ENCODE measurements at places on chromosomes 2 and 18.

DNA sequence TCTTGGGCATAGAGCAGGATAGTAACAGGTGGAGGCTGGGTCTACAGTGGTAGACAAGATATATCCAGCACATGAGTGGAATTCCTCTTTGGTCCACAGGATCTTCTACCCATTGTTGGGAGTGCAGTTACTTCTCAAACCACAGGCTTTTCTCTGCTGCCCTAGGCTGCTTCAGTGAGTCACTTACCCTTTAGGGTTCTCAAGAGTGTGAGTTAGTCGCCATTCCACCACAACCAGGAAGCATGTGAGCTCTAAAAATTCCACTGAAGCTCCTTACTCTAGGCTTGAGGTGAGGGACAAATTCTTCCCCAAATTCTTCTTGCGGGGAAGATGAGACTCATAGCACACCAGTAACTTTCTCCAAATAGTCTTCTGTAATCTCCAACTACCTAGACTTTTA, 189.4 kb downstream of the PLCL1 start:
- no peak for DNase-seq

DNA sequence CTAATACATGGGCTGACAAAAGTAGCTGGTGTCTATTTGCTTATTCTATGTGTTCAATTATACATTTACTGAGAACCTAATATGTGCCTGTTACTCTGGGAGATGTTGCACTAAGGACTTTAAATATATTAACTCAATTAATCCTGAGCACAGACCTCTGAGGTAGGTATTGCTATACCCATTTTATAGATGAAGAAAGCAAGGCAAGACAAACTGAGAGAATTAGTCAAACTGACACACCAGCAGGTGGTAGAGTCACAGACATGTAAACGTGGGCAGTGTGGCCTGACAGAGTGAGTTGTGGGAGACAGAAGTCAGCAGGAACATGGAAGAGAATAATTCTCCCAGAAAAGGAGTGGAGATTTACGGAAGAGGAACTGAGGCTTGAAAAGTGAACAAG, 428.9 kb downstream of the LPIN1 start:
- DNase-seq: no peak

- DNase-seq: no peak
These were observed 65.0 kb downstream of the UGGT1 start for GRCh38 chr2:128155970-128156369.

GRCh38 chr18:26621161-26622026, 73.0 kb upstream of the KCTD1 start:
- no peak for DNase-seq

DNA sequence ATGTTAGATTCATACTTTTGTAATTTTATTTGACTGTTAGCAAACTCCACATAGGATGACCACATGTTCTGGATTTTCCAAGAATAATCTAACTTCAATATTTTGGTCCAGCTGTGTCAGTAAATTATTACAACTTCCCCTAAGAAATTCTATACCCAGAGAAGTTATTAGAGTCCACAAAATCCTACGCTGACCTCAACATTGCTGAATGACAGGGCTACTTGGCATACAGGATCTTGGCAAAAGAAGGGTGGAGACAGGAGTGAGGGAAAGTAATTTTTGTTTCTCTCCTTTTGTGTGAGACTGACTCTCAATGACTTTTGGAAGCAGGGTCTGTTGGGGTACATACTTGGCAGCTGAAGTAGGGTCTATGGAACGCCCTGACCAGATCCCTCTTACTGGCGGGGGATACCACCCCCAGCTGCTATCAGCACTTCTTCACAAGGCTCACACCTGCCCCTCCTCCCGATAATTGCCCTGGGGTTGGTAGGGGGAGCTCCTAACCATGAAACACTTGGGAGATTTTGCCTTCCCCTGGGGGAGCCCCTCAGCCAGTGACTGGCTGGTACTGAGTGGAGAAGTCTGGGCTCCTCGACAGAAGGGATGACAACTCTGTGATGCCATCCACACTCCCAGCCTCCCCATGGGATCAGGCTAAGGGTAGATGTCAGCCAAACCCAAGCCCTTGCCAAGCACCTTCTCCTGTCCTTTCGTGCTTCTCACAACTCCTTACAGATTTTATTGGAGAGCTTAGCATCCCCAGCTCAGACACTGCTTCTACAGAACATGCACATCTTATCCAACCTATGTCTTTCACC, 110.6 kb upstream of the FHL2 start:
- DNase-seq: no peak

DNA sequence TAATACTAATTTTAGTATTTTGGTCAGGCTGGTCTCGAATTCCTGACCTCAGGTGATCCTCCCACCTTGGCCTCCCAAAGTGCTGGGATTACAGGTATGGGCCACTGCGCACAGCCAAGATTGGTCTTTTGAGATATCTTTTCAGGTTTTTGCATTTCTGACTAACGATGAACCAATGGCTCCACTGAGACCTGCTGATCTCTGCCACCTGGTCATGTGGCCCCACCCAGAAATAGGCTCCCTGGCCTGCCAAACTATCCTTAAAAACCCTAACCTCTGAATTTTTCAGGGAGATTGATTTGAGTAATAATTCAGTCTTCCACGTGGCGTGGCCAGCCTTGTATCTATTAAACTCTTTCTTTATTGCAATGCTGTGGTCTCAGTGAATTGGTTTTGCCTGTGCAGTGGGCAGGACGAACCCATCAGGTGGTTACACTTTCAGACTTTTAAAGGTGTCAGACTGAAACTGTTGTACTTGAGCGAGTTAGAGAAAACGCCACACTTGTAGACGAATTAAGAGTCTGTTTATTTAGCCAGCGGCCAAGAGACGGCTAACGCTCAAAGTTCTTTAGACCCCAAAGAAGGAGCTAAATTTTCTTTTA, 85.8 kb upstream of the MSH6 start:
- no peak for DNase-seq

GRCh38 chr18:67222887-67223286, 293.6 kb downstream of the DSEL start:
- no peak for DNase-seq

GRCh38 chr2:230873661-230874401, 9.1 kb downstream of the ITM2C start:
- no peak for DNase-seq

- DNase-seq: no peak
These were observed 80.1 kb upstream of the SPOPL start for GRCh38 chr2:138421315-138421970.

GRCh38 chr2:238098901-238099713, 1.0 kb upstream of the ESPNL start:
- DNase-seq: no peak

DNA sequence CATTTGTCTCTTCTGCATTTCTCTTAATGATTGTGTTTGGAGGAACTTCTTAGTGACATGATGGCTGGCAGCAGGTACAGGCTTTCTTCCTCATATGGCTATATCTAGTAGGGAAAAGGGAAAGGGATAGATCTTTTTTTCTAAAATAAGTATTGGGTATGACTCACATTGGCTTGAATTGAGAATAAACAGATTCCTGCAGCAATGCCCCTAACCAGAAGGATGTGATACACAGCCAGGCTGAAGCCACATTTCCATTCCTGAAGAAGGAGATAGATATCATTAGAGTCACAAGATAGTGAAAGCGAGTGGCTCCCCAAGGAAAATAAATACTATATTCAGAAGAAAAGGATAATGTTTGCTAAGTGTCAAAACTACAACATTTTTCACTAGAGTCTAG, 61.1 kb downstream of the VWC2L start:
- DNase-seq: no peak

DNA sequence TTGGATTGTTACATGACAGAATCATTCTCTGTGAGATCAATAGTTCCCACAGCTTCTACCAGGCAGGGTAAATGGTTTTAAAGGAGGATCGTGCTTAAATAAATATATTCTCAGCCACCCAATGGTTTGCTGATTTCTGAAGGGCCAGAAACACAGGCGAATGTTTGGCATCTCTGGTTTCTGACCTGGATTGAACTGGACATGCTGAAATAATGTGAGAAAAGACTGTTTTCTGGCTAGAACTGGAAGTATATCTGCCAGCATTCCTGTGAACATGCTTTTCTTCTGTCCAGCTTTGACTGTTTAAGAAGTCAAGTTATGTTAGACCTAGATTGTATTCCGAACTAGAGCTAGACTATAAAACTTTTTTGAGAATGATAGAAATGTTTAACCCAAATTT, 77.1 kb upstream of the COL3A1 start:
- DNase-seq: no peak

GRCh38 chr2:4930704-4931103, 761.5 kb upstream of the SOX11 start:
- DNase-seq: no peak

GRCh38 chr2:74894272-74894981, 60.5 kb downstream of the HK2 start:
- DNase-seq: no peak

DNA sequence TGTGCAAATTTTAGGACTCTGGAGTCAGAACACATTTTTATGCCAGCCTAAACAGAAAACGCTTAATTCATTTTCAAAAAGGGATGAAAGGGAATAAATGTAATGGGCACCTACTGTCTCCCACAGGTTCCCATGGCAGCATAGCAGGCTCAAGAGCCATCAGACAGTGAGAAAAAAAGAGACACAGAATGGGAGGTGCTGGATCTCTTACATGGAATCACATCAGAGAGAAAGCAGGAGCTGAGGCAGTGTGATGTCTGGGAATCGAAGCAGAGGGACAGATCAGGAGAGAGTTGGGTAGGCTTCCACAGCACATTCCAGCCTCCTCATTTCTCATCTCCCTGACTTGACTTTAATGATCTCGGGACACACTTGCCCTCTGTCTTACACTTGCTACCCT, 684.3 kb downstream of the KCNJ3 start:
- DNase-seq: no peak

GRCh38 chr18:55102501-55102900, 143.2 kb upstream of the CCDC68 start:
- DNase-seq: no peak

DNA sequence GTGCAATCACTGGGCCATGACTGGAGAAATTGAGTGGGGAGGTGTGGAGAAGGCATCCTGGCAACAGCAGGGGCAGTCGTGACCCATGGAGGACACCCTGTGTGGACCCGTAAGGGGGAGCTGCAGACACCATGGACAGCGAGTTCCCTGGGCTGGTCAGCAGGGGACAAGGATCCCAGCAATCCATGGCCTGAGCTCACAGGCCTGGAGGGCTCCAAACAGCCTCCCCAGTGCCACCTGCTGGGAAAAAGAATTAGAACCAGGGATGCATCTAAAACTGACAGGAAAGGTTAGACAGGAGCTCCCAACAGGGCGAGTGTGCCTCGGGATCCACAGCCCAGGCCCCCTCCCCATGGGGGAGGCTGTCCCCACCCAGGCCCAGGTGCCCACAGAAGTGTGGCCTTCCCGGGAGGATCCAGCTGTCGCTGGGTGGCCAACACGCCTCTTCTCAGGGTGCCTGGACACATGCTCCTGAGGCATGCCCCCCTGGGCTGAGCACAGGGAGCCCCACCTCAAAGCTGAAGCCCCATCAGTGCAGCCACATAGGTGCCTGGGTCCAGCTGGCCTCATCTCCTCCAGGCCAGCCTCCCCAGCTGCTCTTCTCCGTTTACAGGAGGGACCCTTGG, 20.5 kb upstream of the KIF1A start:
- peak; percentile 40 for DNase-seq

DNA sequence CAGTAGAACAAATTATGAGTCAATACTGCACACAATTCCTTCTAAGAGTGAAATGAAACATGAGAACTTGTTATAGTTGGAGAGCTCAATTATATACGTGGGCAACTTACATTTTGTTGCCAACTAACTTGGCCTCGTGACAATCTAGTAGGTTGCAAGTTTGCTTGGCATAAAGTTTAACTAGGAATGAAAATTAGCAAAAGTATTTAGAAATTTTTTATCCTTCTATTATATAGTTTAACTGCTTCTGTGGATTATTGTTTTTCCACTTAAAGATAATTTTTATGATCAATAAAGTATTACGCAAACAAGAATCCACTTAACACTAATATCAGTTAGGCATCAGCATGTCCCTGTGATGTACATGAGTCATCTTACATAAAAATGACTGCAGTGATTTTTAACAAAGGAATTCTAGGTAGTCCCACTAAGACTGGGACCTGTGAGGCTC, 41.1 kb downstream of the FAM124B start:
- DNase-seq: no peak

- DNase-seq: no peak
These were observed 1.0 kb upstream of the SNRNP200 start for GRCh38 chr2:96306370-96306769.

DNA sequence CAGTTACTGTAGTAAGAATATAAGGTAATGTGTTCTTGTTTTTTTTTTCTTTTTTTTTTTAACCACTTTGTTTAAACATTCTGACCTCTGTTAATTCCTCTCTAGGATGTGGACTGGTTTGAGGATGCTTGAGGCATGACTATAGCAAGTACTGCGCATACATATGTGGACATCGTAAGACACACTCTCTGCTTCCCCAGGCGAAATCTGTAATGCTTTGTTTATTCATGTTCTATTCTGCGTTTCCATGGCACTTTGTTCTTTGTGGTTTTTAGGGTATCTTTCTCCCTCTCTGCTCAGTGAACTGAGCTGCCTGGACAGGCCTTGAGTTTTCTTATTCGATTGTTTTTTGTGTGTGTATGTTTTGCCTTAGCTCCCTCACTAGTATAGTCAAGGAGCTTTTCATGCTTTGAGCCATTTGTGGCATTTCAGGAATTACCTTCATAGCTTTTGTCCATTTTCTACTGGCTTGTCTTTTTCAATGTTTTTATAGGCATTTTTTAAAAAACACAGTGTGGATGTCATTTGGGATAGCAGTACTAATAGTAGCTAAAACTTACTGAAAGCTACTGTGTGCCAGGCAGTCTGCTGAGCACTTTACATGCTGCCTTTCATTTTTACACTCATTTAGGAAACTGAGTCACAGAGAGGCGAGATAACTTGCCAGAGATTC, 1.9 kb upstream of the SH3BP4 start:
- no peak for DNase-seq

GRCh38 chr2:219245899-219246230, 586 bp downstream of the STK16 start:
- DNase-seq: no peak

DNA sequence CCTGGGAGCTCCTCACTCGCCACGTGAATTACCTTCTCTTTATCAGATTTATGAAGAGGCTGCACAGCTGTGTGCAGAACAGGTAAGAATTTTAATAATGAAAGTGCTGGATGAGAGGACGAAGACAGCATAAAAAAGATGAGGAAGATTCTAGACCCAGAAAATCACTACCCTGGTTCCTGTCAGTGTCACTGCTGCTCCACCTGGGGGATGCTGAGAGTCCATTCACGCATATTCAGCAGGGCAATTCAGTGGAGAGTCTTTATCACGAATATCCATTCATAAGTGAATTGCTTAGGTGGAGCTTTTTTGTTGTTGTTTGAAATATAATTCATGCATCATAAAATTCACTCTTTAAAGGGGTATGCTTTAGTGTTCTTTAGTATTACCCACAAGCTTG, 52.0 kb downstream of the MRPL33 start:
- DNase-seq: no peak

DNA sequence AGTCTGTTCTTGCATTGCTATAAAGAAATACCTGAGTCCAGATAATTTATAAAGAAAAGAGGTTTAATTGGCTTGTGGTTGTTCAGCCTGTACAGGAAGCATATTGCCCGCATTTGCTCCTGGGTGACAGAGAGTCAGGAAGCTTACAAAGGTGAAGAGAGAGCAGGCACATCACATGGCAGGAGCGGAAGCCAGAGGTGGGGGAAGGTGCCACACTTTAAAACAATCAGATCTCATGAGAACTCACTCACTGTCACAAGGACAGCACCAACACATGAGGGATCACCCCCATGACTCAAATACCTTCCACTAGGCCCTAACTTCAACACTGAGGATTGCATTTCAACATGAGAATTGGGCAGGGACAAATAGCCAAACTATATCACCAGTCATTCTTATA, 124.8 kb upstream of the COL5A2 start:
- no peak for DNase-seq

Data from NCI-H1930 (cell line).